ENCODE measurements at places on chromosomes 1 and 21. TPM values are rescaled to one million over a fixed set of nuclear protein-coding genes. Genes with fewer than 3 reads are reported as not detected.

GRCh38 chr1:63968663-63969440 is 195.0 kb downstream of the ROR1 start:
- DNase-seq: no peak

The TDRD5 gene
- not detected for total RNA-seq

The SLAMF8 gene
- not detected for total RNA-seq

The AGMAT gene
- 0.53 TPM for total RNA-seq

The ETNK2 gene
- 22.2 TPM for total RNA-seq

DNA sequence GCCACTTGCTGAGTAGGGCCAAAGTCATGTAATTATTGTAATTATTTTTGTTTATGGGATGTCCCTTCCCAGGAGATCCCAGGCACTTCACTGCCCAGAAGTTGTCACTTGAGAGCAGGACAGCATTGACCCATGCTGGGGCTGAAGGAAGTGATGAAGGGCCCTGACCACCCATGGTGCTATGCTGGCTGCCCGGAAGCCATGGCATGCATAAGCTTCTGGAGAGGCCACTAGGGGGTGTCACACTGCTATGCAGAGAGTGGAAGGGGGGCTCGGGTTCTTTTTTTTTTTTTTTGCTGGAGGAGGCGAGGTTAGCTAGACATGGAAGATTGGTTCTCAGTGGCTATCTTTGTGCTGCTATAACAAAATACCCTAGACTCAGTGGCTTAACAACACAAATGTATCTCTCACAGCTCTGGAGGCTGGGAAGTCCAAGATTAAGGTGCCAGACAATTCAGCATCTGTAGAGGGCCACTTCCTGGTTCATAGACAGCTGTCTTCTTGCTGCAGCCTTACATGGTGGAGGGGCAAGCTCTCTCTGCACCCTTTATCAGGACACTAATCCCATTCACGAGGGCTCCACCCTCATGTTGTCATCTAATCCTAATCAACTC is 84.9 kb downstream of the CNIH3 start:
- peak; percentile 72 for DNase-seq
